ENCODE measurements at places on chromosomes 5 and 9.
A peak's percentile ranks its signal among the peaks of the same experiment; 100 is the strongest.

DNA sequence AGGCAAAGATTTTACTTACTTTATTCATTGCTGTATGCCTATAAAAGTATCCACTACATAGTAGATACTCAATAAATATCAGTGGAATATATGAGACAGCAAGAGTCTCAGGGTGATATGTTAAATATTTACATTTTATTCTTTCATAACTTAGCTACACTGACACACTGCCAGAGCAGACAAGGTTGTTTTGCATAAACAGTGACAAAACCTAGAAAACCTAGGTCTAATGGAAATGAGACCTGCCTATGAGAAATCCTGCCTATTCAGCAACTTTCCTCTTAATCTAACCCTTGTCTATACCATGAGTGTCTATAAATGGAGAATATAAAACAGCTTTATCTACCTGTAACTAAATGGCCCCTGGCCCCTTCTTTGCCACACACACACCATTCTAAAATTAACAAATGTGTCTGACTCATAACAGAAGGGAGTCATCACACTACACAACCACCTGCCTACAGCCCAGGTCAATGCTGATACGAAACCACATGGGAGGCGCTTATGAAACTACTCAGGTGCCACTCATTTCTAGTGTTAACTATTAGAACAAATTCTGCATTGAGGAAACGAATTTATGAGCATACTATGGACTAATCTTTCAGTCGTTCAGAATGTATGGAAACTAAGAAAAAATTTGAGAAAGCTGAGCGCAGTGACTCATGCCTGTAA is 60.3 kb downstream of the UBAP2 start:
- no peak for DNase-seq

- no peak for DNase-seq
These were observed 21.5 kb upstream of the MRNIP start for GRCh38 chr5:179880066-179880650.

- DNase-seq = no peak
These were observed 55.3 kb upstream of the GALNT10 start for GRCh38 chr5:154135125-154135817.

DNA sequence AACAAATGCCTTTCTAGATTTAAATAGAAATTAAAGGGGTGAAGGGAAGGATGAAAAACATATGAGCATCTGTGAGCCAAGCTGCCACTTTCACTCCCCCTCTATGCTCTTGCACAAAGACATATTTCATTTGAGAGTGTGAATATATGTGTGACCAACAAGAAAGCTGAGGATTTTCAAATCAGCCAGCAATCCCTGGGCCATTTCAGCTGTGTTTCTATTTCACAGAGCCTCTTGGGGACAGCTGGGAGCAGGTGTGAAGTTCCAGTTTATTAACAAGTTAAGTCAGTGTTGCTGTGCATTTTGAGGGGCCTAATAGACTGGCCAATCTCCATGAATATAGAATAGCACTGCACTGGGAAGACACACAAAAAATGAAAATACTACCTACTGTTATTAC is 248.7 kb upstream of the RGMB start:
- no peak for DNase-seq

DNA sequence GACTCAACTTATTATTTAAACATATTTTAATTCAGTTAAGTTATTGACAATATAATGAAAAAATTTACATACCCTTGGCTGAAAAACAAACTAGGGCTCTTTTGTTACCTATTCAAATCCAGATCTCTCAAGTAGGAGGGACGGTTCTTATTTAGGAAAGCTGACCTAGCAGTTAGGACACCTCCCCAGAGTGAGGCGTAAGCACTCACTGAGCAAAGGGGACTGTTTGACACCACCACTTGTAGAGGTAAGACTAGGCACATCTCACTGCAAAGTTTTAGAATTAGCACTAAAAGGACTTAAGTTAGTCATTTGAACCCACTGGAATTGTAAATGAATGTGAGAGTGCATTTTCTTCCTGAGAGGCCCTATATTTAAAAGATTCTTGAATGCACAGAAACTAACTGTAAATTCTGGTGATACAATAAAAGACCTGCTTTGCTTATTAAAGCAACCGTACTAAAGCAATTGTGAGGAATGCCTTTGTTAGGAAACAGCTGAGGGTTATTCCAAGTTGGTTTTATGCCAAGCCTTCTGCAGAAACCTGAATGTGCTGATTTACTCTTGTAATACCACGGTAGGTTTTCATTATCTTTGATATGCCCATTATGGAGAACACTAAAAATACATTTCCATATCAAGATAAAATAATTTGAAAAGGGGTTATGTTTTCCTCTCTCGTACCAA is 16.2 kb downstream of the HACD4 start:
- no peak for DNase-seq

DNA sequence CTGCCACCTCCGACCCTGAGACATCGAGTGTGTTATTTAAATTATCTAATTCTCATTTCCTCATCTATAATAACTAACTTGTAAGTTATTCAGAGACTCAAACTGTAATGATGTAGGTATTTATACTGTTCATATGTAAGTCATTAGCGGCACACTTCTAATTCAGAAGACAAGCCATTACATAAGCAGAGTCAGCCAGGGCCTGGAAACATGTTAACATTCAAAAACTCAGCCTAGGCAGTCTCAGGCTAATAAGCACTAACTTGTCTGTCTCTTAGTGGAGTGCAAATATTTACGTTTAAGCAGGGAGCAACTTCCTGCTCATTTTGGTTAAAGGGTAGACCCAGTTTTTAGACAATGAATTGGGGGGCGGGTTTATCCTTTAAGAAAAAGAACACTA is 598.4 kb downstream of the ACTL7B start:
- DNase-seq = peak; percentile 40

DNA sequence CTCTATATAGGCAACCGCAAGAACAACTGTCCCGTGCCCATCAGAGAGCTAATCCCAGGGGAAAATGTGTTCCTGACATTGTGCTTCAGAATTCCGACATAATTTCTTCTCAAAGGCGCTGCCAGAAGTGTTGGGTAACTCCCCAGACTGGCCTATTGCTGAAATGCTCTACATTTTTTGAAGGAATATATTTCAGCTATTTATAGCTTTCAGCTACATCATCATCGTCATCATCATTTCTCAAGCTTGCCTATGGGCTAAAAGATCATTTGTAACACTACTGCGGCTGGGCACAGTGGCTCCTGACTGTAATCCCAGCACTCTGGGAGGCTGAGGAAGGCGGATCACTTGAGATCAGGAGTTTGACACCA is 49.7 kb downstream of the MYO10 start:
- peak; percentile 86 for DNase-seq

DNA sequence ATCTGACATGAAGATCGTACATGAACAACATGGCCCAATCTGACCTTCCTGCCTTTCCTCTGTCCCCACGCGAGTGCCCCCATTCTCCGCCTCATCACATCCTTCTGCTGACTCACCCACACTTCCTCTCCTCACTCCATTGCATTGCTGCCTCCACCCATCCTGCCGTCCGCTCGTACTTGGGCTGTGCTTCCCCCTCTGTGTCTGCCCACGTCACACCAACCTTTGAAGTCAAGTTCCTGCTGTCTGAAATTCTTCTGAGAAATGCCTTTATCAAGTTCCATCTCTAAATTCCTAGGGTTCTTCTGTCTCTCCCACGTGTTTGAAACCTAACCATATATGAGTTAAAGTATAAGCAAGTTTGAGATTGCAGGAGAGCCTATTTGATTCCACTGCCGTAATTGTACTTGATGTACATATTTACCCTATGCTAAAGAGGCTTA is 18.0 kb upstream of the STARD4 start:
- peak; percentile 17 for DNase-seq

GRCh38 chr5:39157701-39158100 is 61.7 kb downstream of the FYB1 start:
- DNase-seq = no peak

DNA sequence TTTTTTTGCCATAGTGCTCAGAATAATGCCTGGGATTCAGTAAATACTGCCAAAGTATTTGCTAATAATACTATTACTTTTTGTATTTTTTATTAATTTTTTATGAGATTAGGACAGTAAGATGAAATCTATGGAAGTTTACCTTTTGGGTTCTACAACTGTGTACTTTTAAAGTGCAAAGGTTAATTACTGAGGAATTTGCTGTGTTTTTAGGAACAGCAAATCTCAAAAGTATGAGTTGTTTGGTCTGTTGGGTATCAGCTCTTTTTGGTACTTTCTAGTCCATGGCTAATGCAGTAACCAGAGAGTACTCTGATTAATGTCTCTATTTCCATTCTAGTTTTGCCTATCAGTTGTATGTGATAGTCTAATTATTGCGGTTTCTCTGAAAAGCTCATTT is 5.1 kb downstream of the HSPA4 start:
- DNase-seq = no peak

DNA sequence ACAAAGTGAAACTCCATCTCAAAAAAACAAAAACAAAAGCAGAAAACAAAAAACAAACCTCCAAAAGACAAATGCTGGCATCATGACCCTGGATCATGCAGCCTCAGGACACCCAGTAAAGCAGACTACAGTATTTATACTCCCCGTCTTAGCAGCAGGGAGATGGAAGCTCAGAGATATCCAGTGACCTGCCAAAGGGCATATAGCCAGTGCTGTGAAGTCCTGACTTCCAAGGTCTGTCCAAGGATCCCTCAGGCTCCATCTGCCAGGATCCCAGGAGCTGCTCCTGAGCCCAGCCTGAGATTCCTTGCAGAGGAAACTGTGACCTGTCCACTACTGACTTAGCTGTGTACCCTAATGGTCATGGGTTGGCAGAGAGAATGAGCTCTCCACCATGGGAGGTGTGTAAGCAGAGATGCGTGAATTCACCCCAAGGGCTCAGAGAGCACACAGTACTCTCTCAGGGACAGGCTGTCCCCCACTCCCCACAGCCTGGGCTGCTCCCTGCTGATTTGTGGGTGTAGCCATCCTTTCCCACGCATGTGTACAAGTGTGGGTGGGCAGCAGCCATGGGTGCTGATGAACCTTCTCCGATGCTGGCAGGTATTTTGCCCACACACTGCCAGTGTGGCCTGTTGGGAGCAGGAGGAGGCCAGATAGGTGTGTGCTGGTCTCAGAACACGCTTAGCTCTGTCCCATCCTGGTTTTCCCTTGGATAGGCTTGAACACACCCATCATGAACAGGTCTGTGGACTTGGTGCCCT is 2.1 kb upstream of the WNK2 start:
- DNase-seq = no peak

DNA sequence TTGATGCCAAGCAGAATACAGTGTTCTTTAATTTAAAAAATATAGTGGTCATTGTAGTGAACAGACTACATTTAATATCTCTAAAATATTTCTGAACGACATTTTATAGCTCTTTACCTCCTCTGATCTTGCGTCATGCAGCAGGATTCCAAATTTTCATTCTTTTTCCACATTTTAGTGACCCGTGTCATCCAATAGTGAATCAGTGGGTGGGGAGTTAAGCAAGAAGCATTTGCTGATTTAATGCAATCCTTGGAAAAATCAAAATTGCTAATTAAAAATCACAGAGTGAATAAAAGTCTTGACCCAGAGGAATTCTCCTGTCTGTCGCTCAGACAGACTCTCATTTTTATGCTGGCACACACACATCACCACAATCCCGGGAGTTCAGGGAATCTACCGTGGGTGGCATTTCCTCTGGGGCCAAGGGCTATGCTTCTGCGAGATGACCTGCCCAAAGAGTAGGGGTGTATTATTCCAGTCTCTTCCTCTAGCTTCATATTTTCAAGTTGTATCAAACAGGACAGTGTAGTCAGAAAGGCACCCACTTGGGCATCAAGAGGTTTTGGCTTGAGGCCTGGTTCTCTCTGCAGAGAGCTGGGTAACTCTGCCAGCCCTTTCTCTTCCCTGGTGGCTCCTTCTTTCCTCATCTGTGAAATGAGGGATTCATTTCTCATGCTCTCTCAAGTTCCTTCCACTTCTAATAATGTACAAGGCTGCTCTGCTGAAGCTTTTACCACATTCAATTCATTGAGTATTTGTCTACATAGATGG is 24.8 kb upstream of the OTP start:
- DNase-seq = peak; percentile 45

DNA sequence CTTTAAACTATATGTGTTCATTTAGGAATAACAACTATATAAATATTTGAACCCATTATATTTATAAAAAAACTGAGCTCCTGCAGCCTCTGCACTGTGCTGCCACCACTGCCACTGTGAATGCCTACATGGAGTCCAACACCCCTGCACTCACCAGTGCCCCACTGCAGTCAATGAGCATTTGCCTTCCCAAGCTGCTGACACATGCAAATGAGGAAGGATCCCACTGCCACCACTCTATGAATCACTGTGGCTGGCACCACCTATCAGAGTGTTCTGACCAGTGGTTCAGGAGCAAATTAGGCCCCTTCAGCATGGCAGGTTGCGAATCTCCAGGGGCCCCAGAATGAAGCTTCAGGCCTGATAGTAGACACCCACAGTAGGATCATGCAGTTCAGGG is 9.1 kb downstream of the IFNA5 start:
- DNase-seq = no peak

- DNase-seq = no peak
These were observed 1.4 kb downstream of the TBC1D9B start for GRCh38 chr5:179906294-179906794.

- DNase-seq = no peak
These were observed 26.0 kb upstream of the C9orf72 start for GRCh38 chr9:27599102-27599869.

GRCh38 chr9:137497921-137498719 is 39.0 kb upstream of the NSMF start:
- DNase-seq = no peak

DNA sequence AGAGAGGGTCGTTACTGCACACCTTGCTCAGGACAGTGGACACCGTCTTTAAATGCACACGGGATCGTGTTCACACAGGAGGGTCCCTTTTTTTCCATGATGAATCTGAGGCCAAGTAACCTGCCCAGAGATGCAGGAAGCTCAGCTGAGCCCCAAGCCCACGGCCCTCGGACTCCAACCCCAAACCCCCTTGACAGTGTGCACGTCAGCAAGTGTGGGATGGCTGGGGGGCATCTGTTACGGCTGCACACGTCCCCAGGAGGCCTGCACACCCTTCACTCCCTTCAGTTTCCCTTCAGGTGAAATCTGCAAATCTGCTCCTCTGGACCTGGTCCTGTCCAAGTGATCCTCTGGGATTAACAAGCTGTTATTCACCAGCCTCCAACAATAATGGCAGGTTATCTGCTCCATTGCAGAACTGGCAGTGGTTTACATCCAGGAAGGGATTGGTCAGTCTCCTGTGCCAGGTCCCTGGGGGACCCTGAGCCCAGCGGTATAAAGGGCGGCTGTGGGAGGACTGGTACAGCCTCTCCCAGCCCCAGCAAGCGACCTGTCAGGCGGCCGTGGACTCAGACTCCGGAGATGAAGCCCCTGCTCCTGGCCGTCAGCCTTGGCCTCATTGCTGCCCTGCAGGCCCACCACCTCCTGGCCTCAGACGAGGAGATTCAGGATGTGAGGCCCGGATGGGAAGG is at the start of gene LCN1:
TSS of gene LCN1 (plus strand) at position 525 of the 692 bp plus-strand sequence. CDS start at position 583, 58 bp downstream.
- DNase-seq = no peak

- no peak for DNase-seq
These were observed 97.2 kb downstream of the CARTPT start for GRCh38 chr5:71816307-71816706.

All from AG08395 (cell line).